ENCODE measurements at places on chromosomes 11 and 22. TPM values are rescaled to one million over a fixed set of nuclear protein-coding genes. Genes with fewer than 3 reads are reported as not detected.

C11orf91 gene
- total RNA-seq: not detected

KRTAP5-11 gene
- not detected for total RNA-seq

TMEM218 gene
- total RNA-seq: 23.7 TPM

DNA sequence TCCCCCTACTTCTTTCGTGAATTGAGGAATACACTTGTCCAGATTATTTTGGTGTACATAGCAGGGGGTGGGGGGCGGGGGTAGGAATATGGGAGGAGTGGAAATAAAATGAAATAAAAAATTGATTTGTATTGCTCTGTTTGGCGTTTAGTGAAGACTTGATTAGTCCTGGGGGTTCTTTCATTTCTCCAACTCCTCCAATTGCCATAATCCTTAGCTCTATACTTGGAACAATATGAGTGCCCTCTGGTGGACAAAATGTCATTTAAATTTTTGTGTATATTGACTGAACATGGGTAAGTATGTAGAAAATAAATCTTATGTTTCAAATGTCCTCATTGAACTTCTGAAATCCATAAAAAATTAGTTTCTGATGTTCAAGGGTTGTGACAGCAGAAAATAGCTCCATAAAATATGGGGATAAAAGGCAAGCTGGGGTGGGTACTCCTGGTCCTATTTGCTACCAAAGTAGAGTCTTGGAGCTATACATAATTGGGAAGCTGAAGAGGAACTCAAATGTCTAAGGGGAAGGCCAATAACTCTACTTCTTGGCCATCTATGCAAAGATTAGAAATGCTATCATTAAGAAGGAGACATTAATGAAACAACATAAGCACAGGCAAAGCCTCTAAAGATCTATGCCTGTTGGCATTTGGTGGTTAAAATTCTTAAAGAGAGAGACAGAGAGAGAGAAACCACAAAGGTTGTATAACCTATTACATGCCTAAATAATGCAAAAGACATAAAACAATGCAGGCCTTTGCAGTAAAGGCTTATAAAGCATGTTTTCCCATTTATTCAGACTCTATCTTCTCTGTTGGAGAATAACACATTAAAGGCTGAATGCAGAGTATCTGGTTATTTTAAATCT lies 421.6 kb downstream of the METTL15 start:
- DNase-seq: peak; percentile 74
- H3K27me3 ChIP-seq: no peaks in the 10 kb centered on the region

PSMD13 gene
- total RNA-seq: 99.9 TPM

GRCh38 chr11:35354644-35355043 lies 64.7 kb downstream of the SLC1A2 start:
- no peak for DNase-seq
- H3K4me1 ChIP-seq: no peaks in the 10 kb centered on the region
- peaks cover 15% of the 10 kb centered on the region for H3K27me3 ChIP-seq
- H3K36me3 ChIP-seq: no peaks in the 10 kb centered on the region
- no peak overlapping the region for H3K27ac ChIP-seq
- H3K4me3 ChIP-seq: no peak overlapping the region

DNA sequence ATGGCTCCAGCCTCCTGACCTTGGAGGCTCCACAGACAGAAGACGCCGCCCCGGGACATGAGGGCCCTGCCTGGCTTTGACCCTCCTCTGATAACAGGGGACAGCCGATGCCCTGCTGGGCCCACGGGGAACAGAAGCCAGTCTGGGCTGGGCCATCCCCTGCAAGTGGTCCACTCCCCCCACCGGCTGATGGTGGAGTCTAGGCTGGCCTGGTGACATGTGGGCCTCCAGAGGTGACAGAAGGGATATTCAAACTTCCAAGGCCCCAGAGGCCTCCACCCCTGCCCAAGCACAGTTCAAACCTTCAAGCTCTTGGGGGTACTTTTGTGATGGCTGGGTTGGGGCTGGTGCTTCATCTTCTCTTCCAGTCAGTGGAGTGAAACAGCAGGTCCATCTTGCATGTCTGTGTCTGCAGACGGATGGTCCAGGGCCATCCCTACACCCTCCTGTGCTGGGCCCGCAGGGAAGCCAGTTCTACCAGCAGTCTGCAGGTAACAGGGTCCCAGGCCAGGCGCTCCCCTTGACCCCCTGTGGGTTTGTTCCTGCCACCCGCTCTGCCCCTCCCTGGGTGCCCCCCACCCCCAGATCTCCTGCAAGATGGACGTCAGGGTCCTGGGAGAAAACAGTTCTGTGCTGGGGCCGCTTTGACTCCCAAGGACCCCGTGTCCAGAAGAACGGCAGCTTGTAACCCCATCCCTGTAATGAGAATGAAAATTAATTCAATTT lies 929.9 kb downstream of the BRD1 start:
- no peak for DNase-seq
- no peaks in the 10 kb centered on the region for H3K36me3 ChIP-seq
- no peaks in the 10 kb centered on the region for H3K27me3 ChIP-seq
- H3K4me1 ChIP-seq: no peaks in the 10 kb centered on the region
- no peak overlapping the region for H3K4me3 ChIP-seq
- no peak overlapping the region for H3K27ac ChIP-seq

DNA sequence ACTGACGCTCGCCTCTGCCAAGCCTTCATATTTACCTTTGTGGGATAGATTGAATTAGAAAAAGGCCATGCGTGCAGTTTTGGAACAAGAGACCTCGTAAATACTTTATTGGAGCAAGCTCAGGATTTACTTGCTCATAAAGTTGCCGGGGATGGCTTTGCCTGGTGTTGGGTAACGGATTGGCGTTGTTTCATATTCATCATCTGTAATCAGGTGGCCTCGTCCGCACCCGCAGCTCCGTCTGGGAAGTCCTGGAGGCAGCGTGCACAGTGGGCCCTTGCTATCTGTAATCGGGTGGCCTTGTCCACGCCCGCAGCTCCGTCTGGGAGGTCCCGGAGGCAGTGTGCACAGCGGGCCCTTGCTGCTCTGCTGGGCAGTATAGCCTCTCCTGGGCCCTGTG lies 1209.3 kb downstream of the BRD1 start:
- no peak overlapping the region for H3K27ac ChIP-seq
- H3K4me3 ChIP-seq: no peak overlapping the region
- H3K27me3 ChIP-seq: no peaks in the 10 kb centered on the region
- no peak for DNase-seq
- H3K4me1 ChIP-seq: no peaks in the 10 kb centered on the region

- peaks cover 88% of the 10 kb centered on the region for H3K27me3 ChIP-seq
- H3K27ac ChIP-seq: no peak overlapping the region
- H3K36me3 ChIP-seq: peaks cover under 1% of the 10 kb centered on the region
- no peak for DNase-seq
- H3K4me3 ChIP-seq: peak overlapping the region; percentile 26
- peaks cover 23% of the 10 kb centered on the region for H3K4me1 ChIP-seq
These were observed 579 bp upstream of the PHLDB1 start for GRCh38 chr11:118606844-118607228.

TP53AIP1 gene
- total RNA-seq: 0.07 TPM

DNA sequence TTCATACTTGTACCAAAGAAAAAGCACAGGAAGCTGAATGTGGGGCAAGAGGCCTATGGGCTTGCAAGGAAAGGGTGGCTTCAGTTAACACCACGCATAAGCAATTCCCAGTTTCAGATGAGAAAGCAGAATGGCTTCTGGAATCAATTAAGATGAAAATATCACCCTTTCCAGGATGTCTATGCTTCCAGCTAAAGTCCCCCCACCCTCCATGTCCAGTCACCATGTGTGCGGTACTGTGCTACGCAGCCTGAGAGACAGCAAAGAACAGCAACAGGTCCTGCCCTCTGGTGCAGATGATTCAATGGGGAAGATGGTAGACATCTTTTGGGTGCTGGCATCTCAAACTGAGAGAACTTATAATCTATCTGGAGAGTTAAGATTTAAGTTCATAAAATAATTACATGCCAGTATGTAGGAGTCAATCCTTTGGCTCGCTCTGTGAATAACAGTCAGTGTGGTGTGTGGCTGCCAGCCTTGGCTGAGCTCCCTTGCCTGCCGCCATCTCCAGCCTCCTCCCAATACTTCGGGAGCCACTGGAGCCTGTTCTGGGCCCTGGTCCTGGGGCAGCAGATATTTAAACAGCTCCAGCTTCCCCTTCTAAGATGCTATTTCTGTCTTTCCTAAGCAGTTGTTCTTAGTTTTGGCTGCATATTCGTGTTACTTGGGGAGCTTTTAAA lies 44.5 kb downstream of the ME3 start:
- no peak overlapping the region for H3K27ac ChIP-seq
- DNase-seq: no peak
- H3K4me3 ChIP-seq: no peak overlapping the region

GGT1 gene
- total RNA-seq: 7.4 TPM

GRCh38 chr11:113189909-113190667 lies 124.3 kb upstream of the TTC12 start:
- no peaks in the 10 kb centered on the region for H3K27me3 ChIP-seq
- H3K27ac ChIP-seq: no peak overlapping the region
- no peak for DNase-seq
- H3K4me1 ChIP-seq: peaks cover 10% of the 10 kb centered on the region
- no peak overlapping the region for H3K4me3 ChIP-seq
- no peaks in the 10 kb centered on the region for H3K36me3 ChIP-seq

ALDH3B1 gene
- total RNA-seq: not detected

DNA sequence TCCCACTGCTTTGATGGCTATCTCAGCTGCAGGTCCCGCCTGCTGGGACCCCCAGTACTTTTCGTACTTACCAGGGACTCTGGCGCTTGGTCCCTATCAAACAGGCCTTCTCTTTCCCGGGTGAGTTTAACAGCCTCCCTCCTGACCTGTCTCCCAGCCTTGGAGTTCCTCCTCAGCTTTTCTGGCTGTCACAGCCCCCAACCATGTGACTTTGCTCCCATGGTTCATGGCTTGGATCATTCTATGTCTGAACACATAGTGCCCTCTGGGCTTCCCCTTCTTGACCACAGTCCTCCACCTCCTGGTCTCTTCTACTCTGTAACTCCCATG lies 56.9 kb downstream of the PARVA start:
- H3K4me3 ChIP-seq: no peak overlapping the region
- no peaks in the 10 kb centered on the region for H3K4me1 ChIP-seq
- DNase-seq: no peak
- H3K27ac ChIP-seq: no peak overlapping the region

DNA sequence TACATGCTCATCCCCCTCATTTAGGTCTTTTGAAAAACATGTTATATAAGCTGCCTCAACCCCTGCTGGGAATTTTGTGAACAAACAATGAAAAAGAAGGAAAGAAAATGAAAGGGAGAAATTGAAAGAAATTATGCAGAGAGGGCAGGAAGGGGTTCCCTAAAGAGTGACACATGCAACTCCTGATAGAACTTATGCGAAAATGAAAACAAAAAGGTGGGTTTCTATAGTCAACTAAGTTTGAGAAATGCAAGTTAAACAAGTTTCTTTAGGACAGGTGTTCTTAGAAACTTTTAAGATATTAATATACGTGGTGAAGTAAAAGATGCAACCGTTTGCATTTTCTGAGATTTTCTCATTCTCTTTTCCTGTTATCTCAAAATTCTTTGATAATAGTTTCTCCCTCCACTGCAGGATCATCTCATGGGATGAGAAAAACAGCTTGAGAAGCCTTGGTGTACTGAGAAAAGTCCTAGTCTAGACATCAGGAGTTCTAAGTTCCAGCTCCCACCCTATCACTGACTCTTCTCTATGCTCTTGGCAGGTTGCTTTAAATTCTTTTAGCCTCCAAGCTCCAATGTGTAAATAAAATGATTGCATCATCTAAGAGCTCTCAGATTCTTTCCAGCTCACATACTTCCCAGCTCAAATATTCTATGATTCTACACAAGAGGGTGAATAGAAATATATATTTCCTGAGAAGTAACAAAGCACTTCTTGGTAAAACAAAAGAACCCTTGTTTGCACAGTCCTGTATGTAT lies 109.2 kb downstream of the FAM76B start:
- peaks cover 15% of the 10 kb centered on the region for H3K4me1 ChIP-seq
- no peaks in the 10 kb centered on the region for H3K36me3 ChIP-seq
- no peak overlapping the region for H3K27ac ChIP-seq
- peak; percentile 6 for DNase-seq
- H3K4me3 ChIP-seq: no peak overlapping the region
- no peaks in the 10 kb centered on the region for H3K27me3 ChIP-seq

GRCh38 chr22:20885557-20886323 lies 26.9 kb downstream of the SNAP29 start:
- H3K27ac ChIP-seq: no peak overlapping the region
- no peak overlapping the region for H3K4me3 ChIP-seq
- no peaks in the 10 kb centered on the region for H3K36me3 ChIP-seq
- no peaks in the 10 kb centered on the region for H3K4me1 ChIP-seq
- no peaks in the 10 kb centered on the region for H3K27me3 ChIP-seq
- DNase-seq: peak; percentile 92

C11orf58 gene
- 164 TPM for total RNA-seq

DNA sequence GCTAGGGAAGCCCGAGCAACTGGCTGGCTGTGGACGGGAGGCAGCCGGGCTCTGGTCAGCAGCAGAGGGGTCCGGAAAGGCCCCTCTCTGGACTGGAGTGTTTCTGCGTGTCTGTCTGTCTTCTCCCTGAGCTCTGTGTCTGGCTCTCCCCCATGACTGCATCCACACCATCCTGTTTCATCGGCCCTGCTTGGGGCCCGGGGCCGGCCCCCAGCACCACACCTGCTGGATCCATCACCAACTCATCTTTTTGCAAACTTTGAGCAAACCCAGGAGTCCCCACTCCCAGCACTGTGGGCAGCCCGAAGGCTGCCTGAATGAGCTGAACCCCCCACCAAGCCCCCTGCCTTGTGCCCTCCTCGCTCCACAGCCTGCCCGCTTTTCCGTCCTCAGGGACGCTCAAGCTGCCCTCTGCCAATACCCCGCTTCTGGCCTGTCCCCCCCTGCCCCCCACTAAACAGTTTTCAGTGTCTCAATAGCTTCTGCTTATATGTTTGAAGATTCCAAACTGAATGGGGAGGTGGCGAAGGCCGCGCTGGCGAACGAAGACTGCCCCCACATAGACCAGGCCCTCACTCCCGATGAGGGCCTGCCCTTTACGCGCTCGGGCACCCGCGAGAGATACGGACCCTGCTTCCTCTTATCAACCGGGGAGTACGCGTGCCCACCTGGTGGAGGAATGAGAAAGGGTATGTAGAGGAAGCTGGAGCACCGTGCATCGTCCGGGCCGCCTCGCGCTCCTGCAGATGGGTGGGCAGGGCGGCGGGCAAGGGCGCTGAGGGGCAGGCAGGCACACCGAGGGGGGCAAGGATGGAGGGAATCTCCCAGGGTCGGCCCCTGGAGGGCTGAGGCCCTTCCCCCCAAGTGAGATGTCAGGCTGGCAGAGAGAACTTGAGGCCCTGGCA lies 44.6 kb downstream of the KCNC1 start:
- no peak overlapping the region for H3K4me3 ChIP-seq
- H3K27me3 ChIP-seq: no peaks in the 10 kb centered on the region
- DNase-seq: no peak
- no peak overlapping the region for H3K27ac ChIP-seq
- H3K4me1 ChIP-seq: no peaks in the 10 kb centered on the region

DNA sequence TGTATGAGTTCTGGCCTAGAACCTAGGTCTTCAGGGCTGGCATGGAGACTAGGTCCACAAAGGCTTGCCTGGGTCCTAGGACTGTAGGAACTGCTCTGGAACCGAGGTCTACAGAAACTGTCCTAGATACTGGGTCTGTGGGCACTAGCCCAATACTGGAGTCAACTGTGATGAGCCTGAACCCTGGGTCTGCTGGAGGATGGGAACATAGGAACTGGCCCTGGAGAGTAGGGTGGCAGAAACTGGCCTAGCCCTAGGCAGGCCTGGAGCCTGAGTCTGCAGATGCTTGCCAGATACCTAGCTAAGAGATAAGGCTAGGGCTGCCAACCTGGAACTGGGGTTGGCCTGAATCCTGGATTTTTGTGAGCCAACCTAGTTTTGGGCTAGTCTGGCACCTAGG lies 19.2 kb upstream of the GLYATL2 start:
- DNase-seq: no peak
- no peak overlapping the region for H3K27ac ChIP-seq
- H3K4me1 ChIP-seq: no peaks in the 10 kb centered on the region
- H3K36me3 ChIP-seq: no peaks in the 10 kb centered on the region
- no peak overlapping the region for H3K4me3 ChIP-seq
- H3K27me3 ChIP-seq: no peaks in the 10 kb centered on the region

Data from GM23338 (cell line).